ENCODE measurements at places on chromosomes 4 and X.

GRCh38 chrX:110748256-110748806 is 47.3 kb downstream of the CHRDL1 start:
- DNase-seq, result peak; percentile 2

- no peak for DNase-seq
Measured at GRCh38 chr4:153161226-153161963, 42.8 kb upstream of the TRIM2 start.

DNA sequence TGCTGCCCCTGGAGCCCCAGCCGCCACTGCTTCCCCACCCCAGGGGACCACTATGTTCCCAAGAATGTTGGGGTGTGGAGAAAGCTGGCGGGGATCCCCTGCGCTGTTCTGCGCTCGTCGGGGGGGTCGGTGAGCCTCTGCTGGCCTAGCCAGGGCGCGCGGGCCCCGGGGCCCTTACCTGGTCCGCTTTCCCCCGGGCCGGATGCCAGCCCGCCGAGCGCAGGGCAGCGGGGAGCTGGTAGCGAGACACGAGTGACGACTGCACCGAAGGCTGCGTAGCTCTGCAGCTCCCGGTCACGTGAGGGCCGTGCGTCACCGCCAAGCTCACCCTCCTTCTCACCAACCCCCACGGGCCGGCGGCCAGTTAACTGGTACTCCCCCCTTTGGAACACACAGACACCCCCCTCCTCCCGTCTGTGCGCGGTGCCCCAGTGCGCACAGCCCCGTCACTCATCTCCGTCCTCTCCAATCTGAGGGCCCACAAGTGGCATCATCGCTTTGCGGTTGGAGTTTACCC is at the start of gene BEX1:
BEX1 (minus strand) TSS at position 254 of the 517 bp plus-strand sequence. CDS start 897 bp downstream, outside the sequence.
- peak; percentile 90 for DNase-seq

DNA sequence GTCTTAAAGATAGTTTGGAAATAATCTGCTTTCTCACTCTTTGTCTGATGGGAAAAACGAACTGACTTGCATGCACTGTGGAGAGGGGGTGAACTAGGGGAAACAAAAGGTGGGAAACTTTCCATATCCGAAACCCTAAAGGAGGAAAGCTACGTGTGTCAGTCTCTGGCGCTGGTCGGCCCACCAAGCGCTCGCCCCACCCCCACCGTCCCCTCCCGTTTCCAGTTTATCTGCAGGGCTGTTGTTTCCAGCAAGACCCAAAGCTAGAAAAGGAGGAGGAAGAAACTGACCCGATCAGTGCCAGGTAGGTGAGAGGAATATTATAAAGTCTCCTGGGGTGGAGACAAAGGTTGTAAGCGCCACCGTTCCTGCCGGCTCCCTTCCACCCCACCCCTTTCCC is 552 bp downstream of the TCEAL9 start:
- DNase-seq, result peak; percentile 25

DNA sequence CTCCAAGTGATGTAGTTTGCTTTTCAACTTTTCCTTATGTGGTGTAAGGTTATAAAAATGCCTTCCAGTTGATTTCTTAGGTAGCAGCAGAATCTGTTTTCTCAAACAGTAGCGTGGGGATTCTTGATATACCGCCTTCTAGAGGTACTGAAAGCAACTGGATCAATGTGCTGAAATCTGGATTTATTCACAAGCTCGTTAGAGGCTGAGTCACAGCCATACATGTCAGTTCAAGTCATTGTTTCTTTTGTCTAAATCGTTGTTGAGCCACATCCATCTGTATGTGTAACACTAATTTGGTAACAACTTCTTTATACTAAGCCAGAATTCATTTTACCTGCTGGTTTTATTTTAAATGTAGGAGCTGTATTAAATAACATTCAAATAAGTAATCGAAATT is 200.0 kb upstream of the MAD2L1 start:
- DNase-seq, result no peak

GRCh38 chr4:78551420-78552351 is at the start of gene ANXA3:
Gene ANXA3, plus strand, starts transcription at chr4:78551770. Its CDS starts 2,704 bp downstream, at chr4:78554474.
- DNase-seq, result no peak

DNA sequence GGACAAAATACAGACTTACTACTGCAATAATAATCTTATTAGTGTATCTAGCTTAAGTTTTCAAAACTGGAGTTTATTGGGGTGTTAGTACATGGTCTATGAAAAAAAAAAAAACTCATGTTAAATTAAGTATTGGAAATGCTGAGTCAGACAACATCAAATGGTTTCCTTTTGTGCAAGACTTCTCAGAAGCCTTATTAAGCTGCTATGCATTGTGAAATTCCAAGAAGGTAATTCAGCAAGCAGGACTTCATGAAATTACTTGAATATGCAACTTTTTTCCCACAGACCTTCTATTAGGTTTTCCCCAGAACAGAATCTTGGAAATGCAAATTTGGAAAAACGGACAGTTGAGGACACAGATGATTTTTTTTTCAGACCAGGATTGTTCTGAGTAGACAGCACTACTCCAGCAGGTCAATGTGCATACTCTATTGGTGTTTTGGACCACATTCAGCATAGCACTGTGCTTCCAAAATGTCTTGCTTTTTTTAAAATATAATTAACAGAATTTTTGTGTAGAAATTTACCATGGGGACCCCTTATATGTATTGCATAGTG is 568.8 kb upstream of the TENM3 start:
- DNase-seq, result no peak

- DNase-seq, result no peak
Measured at GRCh38 chr4:158667651-158668198, 4.0 kb downstream of the C4orf46 start.

DNA sequence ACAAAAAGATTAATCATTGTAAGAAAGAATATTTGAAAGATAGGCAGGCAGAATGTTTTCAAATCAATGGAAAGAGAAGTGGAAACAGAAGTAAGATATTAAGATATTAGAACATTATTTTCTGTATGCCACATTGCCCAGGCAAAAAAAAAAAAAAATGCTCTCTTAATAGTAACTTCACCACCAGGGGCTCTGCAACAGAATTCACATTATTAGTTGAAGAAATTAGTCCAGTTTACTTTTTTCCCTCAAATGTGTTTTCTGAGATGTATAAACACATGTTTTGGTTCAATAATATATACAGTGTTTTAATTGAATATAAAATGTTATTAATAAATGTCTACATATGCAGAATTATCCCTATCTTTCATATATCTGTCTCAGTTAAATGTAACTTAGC is 78.0 kb upstream of the ADAD1 start:
- no peak for DNase-seq

- no peak for DNase-seq
Measured at GRCh38 chr4:100679926-100680325, 162.1 kb upstream of the EMCN start.

- peak; percentile 7 for DNase-seq
Measured at GRCh38 chr4:112060212-112060611, 85.0 kb upstream of the FAM241A start.

GRCh38 chr4:1382776-1383727 is 23.2 kb downstream of the NKX1-1 start:
- no peak for DNase-seq

DNA sequence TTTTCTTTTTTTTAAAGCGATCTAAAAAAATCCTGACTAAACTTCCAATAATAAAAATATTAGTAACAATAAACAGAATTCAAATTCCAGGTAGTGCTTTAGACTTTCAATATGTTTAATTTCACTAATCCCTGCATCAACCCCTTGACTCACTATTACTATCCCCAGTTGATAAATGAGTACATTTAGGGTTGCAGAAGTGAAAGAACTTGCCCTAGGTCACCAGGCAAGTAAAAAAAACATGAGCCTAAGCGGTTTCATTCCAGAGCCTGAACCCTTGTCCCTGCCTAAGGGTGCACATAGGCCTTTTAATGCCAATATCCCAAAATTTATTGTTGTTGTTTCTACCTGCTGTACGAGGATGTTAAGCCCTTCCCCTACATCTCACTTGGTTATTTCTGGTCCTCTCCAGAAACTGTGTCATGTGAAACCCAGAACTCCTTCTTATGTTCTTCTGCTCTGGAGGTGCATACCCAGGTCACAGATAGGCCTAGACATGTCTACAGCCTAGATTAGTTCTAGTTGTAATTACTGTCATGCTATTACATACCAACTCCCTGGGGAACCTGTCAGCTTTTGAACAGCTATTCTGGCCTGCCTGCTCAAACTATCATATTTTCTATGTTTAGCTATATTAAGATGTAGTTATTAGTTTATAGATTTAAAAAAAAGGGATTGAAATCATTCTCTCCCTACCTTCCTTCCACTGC is 244.5 kb upstream of the PITX2 start:
- DNase-seq, result no peak

DNA sequence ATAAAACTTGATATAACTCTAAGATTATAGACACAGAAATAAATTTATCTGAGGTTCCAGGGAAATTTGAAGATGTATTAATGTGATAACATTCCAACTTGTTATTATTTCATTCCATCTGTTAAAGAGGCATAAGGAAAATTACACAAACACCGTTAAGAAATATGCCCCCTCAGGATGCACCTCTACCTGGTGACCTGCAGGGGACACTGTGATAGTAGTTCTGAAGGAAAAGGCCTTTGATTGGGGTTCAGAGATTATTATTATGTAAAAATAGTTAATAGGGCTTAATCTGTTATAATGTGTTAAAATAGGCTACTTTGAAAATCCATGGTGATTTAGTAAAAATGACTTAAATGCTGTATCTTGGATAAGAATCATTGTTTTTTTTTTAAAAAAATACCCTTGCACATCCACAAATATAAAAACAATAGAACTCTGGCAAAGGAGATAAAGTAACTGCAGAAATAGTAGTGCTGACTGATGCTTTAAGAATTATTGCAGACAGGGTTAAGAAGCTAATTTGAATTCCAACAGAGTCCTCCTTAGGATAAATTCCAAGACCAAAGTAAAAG is 6.1 kb upstream of the ABRAXAS1 start:
- no peak for DNase-seq

DNA sequence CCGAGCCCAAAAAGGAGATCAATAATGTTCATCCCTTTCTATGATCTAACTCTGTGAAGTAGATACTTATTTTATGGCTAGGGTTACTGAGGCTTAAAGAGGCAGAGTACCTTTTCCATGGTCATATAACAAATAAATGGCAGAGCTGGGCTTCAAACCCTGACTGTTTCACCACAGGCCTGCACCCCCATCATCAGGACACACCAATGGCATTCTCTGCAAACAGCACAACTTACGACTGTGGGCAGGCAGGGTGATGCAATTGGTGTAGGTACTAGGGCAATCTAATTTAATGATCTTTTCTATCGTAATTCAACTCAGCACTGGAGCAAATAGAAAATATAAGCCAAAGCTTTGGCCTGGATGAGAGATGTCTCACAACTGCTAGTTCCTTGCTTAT is 118.8 kb upstream of the CBR4 start:
- DNase-seq, result no peak

GRCh38 chr4:1109898-1110506 is 3.4 kb downstream of the RNF212 start:
- DNase-seq, result no peak

- no peak for DNase-seq
Measured at GRCh38 chrX:149004936-149005335, 500.2 kb downstream of the IDS start.

DNA sequence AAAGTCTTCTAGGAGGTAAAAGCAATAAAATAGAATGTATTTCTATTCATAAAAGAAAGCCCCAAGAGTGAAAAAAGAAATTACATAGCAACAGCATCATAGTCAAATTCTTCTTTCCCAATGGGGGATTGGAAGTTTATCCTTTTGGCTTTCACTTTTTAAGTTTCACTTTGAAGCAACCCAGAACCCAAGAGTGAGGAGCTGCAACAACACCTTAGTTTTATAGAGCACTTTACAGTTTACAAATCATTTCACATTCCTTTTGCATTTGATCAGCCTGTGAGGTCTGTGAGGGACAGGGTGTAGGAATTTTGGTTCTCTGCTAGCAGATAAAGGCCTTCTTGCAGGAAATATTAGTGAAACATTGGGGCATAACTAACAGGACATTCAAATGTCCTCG is 112.0 kb upstream of the NDP start:
- no peak for DNase-seq

DNA sequence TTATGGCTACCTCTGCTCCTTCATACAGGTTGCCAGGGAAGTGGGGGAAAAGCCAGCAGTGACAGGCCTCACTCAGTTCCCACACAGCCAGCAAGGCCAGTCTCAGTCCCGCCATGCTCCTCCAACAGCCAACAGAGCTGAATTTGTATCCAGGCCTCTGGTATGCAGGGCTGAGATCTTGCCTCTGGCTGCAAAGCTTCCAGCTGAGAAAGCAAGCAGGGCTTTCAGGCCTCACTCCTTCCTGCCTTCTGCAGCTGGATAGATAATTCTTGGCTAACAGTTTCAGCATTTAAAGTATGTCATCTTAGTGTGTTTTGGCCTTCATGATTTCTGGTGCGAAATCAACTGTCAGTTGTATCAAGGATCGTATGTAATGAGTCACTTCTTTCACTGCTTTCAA is 103.6 kb downstream of the GNL3L start:
- DNase-seq, result no peak

DNA sequence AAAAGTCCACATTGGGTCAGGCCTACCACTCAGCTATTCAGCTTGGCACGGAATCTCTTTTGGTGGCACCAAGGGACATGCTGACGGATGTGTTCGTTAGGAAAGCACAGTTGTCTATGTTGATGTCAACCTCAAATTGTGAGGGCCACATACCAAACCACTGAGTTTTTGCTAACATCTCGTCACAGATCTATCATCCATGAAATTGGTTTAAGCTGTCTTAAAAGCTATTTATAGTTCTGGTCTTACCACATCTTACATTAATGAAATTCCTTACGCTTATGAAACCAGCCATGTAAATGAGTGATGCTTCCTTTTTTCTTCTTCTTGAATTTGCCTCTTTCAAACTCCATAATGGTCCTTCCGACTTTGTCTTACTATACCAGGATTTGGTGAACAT is 101.5 kb downstream of the MGST2 start:
- DNase-seq, result no peak

DNA sequence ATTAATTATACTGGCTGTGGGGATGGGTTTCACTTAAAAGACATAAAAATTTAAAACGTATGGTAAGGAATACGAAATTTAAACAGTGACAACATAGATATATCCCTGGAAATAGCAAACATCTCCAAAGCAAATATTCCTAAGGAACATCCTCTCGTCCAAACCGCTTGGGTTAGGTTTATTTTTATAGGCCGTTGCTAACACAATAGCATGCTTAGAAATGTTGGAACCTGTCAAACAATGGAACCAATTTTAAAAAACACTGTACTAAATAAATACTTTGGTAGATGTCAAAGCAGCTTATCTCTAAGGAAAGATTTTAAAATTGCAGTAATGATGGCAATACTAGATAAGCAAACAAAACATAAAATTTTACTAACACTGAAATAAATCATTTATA is 45.4 kb downstream of the SEC24D start:
- DNase-seq, result no peak

DNA sequence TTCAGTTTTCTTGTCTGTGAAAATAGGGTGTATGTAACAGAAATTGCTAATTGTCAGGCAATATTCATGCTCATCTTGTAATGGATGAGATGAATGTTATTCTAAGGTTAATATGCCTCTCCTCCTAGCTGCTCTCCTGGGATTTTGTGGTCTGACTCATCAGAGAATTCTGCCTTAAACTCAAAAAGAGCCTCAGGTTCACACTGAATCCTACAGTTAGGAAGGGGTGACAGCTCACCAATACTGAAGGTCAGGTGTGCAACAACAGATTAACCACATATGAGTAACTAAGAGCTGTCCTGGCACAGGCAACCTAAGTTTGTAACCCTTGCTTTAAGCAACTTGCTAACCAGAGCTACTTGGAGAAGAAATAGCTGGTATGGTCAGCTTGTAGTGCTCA is 197.7 kb downstream of the SPATA18 start:
- DNase-seq, result no peak
